ENCODE measurements at places on chromosomes 4 and X.
A peak's percentile ranks its signal among the peaks of the same experiment; 100 is the strongest.

DNA sequence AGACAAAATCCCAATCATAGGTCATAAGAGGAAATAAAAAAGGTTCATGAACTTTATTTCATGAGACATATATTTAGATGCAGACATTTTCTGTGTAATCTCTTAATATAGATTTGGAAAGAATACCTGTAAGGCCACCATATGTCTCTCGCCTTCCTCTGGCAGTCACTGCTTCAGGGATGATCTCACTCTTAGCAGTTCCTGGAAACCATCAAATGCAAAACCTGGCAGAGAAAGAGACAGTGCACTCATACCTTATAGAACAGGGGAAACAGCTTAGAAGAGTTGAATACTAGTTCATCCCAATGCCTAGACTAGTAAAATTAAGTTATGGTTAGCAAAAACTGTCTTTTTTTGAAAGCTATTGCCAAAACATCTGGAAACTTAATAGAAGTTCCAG, 243.3 kb downstream of the GASK1B start:
- no peak for DNase-seq

DNA sequence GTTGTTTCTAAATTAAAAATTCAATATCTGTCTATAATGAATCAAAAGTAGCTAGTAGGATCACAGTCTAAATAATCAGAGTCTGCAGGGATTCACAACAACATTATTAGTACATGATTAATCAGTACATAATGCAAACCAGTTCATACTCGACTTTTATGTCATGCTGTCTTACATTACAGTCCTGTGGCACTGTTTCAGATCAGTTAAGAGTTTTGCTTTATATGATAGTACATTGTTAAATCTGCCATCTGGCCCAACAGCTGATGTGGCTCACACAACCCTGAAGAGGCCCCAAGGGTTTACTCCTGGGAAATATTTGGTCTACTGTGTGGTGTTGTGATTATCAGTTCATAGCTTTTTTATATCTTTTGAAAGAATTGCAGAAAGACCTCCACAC, 247.1 kb upstream of the ETNPPL start:
- DNase-seq, result peak; percentile 77

DNA sequence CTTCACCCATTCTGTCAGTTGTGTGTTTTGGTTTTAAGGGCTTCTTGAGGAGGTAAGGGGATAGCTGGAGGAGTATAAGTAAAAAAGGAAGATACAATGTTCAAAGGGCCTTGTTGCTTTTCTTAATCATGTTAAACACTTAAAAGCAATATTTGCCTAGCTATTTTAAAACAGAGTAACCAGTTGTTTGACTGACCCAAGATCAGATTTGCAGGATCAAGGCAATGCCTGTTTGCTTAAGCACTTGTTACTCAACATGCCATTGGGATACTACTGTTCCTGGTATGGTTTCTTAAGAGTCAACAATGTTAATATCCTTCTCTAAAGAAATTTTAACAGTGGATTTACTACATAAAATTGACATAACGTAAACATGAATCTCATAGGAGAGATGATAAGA, 2.6 kb downstream of the DCLK2 start:
- DNase-seq, result no peak

DNA sequence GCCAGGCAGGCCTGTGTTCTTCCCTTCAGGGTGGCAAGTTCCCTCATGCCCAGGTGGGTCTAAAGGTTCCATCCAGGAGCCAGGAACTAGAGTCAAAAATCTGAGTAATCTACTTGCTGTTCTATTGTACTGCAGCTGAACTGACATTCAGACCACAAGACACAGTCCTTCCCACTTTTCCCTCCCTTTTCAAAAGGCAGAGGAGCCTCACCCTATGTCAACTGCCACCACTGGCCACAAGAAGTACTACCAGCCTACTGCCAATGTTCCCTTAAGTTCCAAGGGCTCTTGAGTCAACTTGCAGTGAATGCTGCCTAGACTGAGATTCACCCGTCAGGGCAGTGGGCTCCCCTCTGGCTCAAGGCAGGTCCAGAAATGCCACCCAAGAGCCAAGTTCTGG, 133.5 kb downstream of the FAM47B start:
- DNase-seq, result peak; percentile 66

DNA sequence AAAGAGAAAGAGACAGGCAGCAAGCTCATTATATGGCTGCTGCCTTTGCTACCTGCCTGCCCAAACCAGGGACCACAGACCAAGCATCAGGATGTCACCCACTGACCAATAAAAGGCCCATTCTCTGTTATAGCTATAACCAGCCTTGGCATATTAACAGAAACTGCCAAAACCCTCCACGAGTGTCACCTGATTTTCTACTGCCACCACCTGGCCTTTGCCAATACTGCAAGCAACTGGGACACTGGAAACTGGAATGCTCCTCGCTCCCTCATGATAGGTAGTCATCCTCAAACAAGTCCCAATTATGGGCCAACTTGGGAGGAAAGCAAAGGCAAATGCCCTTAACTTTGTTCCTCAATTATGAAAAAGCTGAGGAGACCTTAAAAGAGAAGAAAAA, 76.0 kb downstream of the SPIN4 start:
- DNase-seq, result peak; percentile 18

DNA sequence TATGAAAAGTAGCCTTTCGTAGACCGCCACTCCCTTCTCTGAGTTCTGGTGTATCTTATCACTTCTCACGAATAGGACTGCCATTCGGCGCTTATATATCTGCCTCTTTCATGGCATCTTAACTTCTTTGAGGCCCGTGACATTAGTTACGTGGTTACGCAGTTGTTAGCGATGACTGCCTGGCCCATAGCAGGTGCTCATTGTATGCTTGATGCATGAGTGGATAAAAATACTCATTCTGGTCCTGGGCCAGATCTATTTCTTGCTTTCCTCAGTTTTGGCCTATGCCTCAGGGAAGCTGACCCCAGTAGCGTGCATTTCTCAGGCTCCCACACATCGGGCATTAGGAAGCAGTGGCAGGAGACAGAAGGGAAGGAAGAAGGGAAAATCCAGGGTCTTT, 60.7 kb upstream of the PITX2 start:
- no peak for DNase-seq

DNA sequence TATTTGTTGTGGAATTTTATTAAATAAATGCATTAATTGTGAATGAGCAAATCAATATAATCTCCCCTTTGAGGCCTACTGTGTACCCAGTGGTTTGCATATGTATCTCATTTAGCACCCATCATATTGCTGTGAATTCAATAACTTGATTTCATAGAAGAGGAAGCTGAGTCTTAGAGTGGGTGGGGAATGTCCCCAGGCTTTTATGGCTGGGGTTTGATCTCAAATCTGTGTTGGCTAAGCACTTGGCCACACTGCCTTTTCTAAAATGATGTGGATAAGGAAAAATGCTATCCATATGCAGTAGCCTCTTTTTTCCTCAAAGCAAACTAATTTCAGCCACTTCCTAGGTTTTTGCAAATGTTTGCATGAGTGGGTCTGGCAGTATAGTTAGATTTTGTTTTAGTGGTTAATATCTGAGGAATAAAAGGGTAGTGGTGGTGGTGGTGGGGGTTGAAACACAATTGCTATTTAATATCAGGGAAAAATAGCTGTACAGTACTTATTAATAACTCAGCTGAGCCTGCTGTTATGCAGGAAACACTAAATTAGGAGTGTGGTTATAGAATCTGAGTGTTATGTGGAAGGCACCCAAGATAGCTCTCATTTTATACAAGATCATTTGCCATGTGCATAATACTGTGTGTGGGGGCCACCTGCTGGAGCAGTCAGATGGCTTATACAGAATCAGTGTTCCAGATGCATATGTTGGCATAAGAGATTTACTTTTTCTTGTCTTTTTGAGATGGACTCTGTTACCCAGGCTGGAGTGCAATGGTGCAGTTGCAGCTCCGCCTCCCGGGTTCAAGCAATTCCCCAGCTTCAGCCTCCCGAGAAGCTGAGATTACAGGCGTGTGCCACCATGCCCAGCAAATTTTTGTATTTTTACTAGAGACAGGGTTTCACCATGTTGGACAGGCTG, 108.0 kb downstream of the TMEM131L start:
- DNase-seq, result peak; percentile 56

- DNase-seq, result peak; percentile 71
These were observed 1.2 kb upstream of the MORF4L2 start for GRCh38 chrX:103687696-103688201.

GRCh38 chr4:165328101-165328425, 594 bp downstream of the MSMO1 start:
- no peak for DNase-seq

GRCh38 chr4:142203505-142203904, 567.1 kb downstream of the IL15 start:
- DNase-seq, result no peak

DNA sequence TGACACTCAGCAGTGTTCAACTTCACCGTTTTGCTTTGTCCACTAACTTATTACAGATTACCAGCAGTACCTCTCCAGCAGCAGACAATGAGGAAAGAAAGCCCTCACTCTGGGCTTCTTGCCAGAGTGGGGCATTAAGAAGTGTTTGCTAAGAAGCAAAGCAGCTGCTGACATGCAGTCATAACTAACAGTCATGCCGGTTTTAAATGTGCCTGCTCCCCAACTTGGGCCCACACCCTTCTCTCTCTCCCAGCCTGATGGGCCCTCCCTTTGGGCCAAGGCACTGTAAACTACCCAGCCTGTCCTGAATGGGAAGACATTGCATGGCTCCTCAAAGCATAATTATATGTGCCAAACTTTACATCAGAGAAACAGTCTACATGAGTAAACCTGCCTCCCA, 54.6 kb upstream of the HHIP start:
- DNase-seq, result peak; percentile 83

DNA sequence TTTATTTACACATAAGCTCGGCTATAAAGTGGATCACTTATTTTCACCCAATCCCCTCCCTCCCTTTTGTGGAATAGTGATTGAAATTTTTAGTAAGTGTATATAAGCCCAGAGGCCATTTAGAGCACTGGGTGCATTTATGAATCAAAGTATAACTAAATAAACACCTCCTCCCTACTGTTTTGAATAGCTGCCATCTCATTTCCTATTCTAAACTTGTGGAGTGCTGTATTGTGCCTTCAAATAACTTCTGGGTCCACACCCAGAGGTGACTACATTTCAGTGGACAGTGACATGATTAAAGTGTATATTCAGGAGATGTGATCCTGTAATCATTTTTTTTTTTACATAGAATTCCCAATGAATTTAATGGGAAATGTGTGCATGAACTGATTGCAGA, 104.9 kb downstream of the TEX13C start:
- DNase-seq, result no peak

DNA sequence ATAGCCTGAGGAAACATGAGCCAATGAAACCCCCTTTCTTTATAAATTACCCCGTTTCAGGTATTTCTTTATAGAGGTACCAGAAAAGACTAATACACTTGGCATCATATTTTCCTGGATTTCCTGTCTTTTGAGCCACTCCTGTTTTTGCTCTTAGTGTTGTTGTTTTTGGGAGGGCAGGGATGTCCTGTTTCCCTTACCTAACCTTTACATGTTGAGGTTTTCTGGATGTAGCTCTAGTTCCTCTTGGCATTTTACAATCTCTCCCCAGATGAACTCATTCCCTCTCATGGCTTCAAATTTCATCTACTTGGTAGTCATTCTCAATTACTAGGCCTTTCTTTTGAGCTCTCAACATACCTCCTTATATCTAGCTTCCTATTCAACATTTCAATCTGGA, 104.1 kb upstream of the MAB21L2 start:
- no peak for DNase-seq

GRCh38 chrX:105752338-105752956, 69.9 kb upstream of the NRK start:
- DNase-seq, result no peak

DNA sequence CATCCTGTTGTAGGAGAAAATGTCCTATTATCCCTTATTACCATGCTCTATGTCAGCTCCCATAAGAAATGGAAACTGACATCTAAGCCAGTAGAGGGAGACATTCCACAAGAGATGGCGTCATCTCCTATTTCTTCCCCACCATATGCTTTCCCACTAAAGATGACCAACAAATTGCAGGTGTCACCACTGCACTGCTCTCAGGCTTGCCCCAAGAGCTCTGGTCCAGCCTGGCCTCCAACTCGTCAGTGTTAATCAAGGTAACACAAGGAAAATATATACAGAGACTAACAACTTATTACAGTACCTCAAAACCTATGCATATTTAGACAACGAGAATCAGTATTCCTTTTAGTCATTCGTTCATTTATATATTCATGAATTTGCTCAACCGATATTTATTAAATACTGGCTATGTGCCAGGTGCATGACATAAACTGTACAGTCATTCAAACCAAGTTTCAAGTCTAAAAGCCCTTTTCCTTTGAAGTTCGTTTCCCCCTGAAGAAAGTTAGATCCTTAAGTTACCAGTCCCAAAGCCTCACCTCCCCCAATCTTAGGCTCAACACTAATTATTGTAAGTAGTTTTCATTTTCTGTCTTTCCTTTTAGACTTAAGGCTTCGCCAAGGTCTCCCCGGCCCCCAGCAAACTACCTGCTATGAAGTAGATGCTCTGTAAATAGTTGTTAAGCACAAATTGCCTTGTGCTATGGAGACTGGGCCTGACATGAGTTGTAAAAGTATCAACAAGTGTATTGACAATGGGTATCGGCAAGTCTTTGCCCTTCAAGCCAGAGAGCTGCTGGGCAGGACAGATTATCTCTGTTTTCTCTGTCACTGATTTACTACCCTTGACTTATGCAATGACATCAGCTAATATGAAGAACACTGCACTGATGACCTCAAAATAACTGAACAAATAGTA, 3.1 kb upstream of the FGB start:
- peak; percentile 68 for DNase-seq

DNA sequence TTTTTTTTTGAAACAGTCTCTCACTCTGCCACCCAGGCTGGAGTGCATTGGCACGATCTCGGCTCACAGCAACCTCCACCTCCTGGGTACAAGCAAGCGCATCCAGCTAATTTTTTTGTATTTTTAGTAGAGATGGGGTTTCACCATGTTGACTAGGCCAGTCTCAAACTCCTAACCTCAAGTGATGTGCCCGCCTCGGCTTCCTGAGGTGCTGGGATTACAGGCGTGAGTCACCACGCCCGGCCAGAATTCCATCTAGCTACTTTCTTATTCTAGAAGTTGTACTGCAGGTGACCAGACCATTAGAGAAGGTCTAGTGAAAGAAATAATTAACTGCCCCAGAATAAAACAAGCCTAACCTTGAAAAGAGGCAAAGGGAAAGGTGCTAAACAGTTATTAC, 2.3 kb downstream of the LRBA start:
- DNase-seq, result peak; percentile 59

- no peak for DNase-seq
These were observed 54.5 kb upstream of the C1QTNF7 start for GRCh38 chr4:15373363-15373762.

DNA sequence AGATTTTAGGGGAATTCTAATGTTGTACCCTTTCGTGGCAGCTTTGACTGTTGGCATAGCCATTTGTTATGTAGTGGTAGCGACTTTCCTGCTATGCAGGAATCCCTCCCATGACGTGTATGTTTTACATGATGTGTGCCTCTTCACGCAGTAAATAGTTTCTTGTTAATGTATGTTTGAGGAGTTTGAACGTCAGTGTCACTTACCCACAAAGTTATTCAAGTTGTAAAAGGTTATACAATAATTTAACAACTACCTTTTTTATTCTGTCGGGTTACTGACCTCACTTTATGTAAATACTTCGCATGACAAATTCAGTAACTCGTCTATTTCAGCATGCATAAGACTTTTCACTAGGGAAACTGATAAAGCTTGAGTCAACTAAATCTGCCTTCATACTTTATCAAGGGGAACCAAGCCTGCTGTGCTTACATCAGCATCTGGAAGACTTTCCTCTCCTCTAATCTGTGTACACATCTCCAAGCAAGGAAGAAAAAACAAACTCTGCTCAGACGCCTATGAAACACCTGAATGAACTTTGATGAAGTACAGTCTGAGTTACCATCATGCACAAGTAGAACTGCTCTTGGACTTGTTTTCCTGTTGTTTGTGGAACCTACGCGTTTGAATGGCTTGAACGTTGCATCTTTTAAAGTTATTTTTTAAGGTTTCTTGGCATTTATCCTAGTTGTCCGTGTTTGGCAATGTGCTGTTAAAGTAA, 61.2 kb downstream of the SLC9A6 start:
- DNase-seq, result peak; percentile 15

Measured in bronchial epithelial cell (primary cell).